ENCODE measurements at places on chromosomes 2 and 18. TPM values are rescaled to one million over a fixed set of nuclear protein-coding genes. Genes with fewer than 3 reads are reported as not detected.

DNA sequence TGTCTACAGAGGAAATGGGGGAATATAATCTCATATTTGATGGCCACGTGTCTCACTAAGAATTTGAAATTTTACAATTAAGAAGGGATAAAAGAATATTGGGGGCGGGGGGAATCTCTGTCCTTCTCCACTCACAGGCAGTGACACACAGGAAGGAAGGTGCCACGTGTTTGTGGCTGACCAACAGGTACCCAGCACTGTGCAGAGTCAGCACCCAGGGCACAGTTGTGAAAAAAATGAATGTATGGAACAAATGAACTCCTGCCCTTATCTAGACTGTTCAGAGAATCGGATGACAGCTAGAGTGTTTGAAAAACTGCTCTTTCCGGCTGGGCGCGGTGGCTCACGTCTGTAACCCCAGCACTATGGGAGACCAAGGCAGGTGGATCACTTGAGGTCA lies 317.0 kb upstream of the MYT1L start:
- DNase-seq, result no peak

Gene RPRM
- not detected for total RNA-seq

Gene FBXO41
- total RNA-seq, result 1.6 TPM

Gene FAM237A
- total RNA-seq, result not detected

Gene ACVR1C
- 0.05 TPM for total RNA-seq
